NK-92 treated with Interleukin-12 subunit alpha and Interleukin-12 subunit beta, amount 100 ng/mL, for 24 hours (cell line): ENCODE measurements at places on chromosomes 7 and 10.

DNA sequence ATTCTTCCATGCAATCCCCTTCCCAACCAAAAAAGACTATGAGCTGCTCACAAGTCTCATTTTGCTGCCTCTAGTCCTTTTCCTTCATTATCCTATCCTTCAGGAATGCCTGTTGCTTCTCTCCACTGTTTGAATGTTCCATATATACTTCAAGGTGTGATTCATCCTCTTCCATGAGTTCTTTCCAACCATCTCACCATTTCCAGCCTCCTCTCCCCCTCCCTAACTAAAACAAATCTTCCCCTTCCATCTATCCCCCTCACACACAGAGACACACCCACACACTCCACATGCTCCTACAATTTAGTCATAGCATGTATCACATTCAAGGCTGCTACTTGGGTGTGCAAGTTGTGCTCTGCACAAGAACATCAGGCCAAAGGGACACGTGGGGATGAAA is 254.3 kb downstream of the DYNC1I1 start:
- no peak for DNase-seq

DNA sequence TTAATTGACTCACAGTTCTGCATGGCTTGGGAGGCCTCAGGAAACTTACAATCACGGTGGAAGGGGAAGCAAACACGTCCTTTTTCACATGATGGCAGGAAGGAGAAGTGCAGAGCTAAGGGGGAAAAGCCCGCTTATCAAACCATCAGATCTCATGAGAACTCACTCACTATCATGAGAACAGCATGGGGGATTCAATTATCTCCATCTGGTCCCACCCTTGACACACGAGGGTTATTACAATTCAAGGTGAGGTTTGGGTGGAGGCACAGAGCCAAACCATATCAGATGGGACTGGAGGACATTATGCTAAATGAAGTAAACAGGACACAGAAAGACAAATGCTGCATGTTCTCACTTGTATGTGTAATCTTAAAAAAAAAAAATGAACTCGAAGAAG is 141.4 kb upstream of the HABP2 start:
- no peak for DNase-seq

- DNase-seq = no peak
Measured at GRCh38 chr7:98808751-98809460, 60.9 kb downstream of the TMEM130 start.

GRCh38 chr10:100143756-100144155 is 42.1 kb downstream of the ERLIN1 start:
- DNase-seq = no peak

DNA sequence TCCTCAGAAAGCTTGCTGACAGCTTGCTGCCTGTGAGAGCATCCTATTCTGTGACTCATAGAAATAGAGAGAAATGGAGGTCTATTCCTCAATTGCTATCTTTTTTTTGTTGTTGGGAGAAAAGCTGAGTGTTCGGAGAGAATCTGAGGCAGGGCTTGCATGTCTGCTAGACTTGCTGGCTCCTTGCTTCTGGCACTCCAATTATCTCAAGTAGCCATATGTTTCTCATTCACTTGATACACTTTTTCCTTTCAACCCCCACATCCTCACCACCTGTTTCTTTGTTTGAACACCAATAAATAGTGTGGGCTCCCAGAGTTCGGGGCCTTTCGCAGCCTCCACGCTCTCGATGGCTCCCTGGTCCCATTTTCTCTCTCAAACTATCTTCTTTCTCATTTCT is 172.2 kb downstream of the SH2D4B start:
- DNase-seq = no peak

DNA sequence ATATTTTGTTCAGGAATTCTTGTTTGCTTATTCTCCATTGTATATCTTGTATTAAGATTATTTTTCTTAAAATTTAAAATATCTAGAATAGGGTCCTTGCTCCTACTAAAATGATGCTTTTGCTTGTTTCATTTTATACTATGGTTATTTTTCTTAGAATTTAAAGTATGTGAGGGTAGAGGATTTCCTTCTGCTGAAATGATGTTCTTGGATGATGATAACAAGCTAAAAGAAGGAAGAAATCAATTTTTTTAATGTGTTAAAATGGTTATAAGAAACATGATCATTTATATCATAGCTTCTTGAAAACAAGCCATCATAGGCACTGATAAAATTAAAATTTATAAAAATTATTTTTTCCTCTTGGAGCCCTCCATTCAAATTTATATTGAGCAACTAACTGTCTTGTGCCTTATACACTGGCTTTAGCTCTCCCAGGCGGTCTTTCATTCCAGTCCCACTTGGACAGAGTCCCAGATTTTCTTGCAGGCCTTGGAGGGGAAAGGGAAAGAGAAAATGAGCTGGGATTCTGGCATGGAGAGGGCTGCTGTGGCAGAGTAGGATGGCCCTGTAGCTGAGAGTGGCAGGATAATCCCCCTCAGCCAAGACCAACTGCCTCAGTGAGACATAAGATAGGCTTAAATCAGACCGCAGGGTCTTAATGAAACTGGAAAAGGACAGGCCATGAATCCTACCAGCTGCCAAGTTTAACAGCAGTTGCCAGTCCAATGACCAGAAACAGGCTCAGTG is 60.2 kb downstream of the DNAJB9 start:
- no peak for DNase-seq

- DNase-seq = no peak
Measured at GRCh38 chr7:33753881-33754525, 151.3 kb upstream of the BMPER start.

DNA sequence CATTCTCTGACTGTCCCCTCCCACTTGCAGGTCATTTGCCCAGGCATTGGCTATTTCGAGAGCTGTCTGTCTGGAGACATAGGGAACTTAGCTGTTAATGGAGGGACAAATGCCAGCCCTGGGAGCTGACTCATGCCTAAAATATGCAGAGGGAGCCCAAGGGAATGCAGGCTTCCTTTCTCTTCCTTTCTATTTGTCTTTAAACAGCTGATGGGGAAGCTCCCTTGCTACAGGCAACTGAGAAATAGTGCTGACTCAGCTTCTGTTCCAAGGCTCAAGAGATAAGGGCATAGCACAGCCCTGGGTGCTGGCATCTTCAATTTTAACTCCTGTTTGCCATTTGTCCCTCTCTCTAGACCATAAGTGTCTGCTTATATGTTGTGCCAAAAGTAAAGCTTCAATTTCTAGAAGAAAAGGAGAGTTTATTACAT is 82.7 kb upstream of the C1GALT1 start:
- no peak for DNase-seq

- DNase-seq = no peak
Measured at GRCh38 chr10:83023662-83024061, 1115.6 kb upstream of the GHITM start.

DNA sequence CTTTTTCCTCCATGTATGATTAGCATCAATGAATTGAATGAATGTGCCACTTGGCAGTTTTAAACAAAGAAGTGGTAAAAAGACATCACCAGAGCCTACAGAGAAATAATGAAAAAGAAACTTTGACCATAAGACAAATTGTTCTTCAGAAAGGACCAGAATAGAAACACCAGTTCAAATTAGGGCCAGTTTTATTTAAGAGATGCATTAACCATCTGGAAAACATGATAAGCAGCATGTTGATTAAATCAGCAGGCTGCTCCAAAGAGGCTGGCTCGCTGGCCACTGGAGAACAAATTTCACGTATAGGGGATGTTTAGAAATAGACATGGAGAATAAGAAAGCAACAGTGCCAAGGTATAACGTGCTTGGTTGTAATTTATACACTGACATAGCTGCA is 242.3 kb upstream of the AOAH start:
- no peak for DNase-seq

DNA sequence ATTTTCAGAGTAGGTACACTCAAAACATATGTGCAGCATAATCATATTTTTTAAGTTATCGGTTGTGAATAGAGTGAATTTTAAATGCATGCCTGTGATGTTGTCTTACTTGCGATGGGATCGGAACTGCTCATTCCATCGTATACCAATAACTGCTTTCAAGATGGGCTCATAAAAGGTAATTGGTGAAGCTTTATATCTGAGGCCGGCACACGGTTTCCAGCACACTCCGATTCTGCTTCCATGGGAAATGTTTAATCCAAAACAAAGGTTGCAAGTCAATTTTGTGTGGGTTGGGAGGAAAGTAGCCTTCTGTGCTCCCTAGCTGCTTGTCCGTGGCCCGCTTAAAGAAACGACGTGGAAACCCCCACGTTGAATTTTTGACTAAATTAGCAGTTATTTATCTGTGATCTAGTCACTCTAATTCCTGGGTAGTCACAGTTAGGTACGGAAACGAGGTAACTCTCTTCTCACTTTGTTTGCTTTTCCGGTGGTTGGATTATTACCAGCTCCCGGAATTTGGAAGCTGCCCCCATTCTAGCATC is 10.1 kb upstream of the CELF2 start:
- DNase-seq = no peak

DNA sequence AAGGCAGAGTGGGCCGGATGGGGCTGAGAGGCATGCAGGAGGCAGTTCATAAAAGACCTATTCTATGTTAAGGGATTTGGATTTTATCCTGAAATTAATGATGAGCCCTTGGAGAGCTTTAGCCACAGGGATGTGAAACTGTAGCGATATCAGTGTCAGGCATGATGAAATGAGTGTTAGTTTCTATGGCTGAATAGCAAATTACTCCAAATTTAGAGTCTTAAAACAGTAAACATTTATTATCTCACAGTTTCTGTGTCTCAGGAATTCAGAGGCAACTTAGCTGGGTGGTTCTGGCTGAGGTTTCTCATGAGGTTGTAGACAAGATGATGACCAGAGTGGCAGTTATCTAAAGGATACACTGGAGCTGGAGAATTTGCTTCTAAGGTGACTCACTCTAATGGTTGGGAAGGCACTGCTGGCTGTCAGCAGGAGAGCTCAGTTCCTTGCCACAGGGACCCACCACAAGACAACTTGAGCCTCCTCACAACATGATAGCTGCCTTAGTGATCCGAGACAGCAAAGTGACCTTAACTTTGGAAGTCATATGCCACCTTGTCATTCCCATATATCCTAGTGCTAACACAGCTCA is 36.7 kb upstream of the SFTPD start:
- DNase-seq = no peak

- no peak for DNase-seq
Measured at GRCh38 chr10:23191764-23192711, at the start of gene PTF1A. PTF1A (plus strand) TSS chr10:23192312; CDS start chr10:23192531, 219 bp downstream.

GRCh38 chr10:788796-789748 is 99.6 kb upstream of the DIP2C start:
- DNase-seq = no peak

GRCh38 chr10:130499541-130499940 is 363.4 kb downstream of the GLRX3 start:
- DNase-seq = no peak

DNA sequence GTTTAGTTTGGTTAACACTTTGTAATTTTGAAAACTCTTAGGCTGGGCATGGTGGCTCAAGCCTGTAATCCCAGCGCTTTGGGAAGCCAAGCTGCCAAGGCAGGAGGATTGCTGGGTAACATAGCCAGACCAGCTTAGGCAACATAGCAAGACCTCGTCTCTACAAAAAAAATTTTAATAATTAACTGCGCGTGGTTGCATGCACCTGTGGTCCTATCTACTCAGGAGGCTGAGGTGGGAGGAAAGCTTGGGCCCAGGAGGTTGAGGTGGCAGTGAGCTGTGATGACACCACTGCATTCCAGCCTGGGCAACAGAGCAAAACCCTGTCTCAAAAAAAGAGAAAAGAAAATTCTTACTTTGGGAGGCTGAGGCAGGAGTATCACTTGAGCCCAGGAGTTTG is 18.2 kb downstream of the MYOZ1 start:
- no peak for DNase-seq

DNA sequence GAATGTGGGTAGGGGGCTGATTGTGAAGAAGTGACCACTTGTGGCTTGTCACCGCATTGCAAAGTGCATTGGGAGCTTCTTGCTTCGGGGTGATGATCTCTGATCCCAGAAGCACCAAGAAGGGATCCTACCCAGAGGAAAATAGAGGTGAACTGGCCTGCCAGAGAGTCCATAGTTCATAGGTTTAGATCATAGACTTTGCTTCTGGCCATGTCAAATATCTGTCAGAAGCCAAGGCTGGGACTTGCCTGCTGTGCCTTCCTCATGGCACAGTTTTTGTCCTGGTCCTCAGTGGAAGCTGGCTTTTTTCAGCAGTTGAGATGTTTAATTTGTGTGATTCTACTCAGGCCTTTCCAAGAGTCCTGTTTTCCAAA is 1.1 kb downstream of the ZSWIM8 start:
- no peak for DNase-seq

GRCh38 chr7:46664453-46664852 is 743.4 kb upstream of the IGFBP3 start:
- DNase-seq = no peak

- peak; percentile 7 for DNase-seq
Measured at GRCh38 chr7:129089521-129090212, 34.8 kb upstream of the TNPO3 start.

DNA sequence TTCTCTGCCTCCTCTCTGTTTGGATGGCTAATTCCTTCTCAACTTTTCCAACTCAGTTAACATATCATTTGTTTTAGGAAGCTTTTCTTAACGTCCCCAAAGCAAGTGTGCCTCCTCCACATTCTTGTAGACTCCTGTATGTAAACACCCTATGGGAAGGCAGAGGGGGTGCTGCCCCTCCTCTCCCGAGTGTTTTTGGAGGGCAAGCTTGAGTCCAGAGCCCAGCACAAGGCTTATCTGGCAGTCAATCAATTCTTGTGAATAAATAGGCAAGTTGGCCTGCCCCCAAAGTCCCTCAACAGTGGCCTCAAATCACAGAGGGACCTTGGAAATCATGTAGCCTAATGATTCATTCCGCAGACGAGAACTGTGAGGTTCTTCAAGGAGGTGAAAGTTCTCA is 305.6 kb downstream of the RPS24 start:
- DNase-seq = no peak

- no peak for DNase-seq
Measured at GRCh38 chr7:17689361-17689902, 250.9 kb downstream of the SNX13 start.

DNA sequence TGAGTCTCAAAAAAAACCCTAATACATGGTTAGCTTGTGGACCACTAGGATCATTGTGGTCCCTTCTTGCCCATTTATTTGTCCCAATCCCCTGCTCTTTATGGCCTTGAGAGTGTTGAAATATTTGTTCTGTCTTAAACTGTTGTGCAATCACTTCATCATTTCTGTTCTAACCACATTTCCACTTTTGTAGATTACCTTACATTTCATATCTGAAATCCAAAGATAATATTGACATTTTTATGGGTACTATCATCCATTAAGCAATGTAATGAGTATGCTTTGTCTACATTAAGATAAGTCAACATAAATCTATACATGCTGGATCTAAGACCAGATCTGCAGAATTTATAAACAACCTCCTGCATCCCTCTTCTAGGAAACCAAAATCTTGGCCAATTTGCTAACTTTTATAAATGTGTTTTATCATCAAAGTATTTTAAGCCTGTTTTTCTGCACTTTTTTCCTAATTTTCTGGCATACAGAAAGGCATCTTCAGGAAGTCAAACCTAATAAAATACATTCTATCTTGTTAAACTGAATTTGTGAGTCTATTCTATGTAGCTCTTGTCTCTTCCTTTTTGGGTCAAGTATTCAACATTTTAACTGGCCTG is 359.4 kb upstream of the CELF2 start:
- no peak for DNase-seq

DNA sequence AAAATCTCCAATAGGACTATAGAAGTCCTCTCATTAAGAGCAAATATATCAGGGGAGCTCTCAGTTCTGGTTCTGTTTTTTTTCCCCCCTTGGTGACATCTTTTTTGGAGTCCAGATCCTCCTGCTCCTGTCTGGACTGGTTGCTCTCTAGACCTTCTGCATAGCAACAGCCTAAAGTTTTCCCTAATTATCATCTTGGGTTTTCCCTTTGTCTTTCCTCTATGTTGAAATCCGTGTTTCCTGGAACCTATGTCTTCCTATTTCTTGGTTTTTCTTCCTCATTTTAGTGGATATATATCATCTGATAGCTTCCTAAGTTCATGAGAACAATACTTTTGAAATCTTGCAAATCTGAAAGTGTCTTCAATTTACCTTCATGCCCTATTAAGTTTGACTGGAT is 29.7 kb upstream of the MTERF1 start:
- no peak for DNase-seq
